ENCODE measurements at places on chromosomes 12 and 14.

DNA sequence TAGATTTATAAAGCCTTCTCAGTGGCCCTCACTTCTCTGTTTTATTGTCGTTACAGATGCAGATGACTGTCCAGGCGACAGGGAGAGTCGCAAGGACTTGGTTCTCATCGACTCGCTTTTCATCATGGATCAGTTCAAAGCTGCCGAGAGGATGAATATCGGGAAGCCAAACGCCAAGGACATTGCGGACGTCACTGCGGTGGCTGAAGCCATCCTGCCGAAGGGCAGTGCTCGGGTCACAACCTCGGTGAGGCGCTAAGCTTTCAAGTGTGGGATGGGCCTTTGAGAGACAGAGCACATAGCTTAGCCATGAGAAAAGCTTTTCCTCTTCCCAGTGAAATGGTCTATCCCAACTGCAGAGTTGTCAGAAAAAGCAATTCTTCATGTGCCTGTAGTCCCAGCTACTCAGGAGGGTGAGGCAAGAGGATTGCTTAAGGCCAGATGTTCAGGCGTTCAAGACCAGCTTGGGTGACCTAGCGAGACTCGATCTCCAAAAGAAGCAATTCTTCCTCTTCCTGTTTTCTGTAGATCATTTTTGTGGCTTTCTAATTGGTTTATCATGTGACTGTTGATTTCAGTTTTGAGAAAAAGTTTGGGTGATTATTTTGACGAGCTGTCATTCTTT is 56.4 kb downstream of the EP400 start:
- no peak for DNase-seq

DNA sequence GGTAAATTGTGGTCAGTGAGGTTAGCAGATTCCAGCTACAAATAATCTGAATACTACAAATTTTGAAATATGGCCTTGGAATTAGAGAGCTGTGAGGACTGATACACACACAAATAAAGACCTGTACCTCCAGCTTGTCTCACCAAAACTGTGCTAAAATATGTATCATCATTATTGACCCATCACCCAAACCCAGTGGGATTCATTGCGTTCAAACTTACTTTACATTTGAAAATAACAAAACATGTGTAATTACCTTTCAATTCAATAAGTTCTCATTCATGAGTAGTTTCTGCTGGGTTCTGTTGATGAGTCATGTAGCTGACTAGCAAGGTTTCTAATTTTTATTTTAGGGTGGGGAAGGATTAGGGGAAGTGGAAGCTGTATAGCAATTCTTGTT is 170.9 kb downstream of the MSRB3 start:
- DNase-seq: no peak

DNA sequence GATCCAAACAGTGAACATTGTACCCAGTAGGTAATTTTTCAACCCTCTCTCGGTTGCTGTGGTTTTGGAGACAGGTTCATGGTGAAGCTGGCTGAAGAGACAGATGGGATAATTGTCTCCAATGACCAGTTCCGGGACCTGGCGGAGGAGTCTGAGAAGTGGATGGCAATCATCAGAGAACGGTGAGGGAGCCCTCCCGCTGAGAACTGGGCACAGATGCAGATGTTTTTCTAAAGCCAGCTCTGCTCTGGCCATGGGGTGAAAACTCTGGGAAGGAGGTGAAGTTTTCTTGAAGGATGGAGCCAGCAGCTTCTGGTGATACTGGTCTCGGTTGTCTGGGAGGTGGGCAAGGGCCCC is 6.2 kb downstream of the KHNYN start:
- no peak for DNase-seq

DNA sequence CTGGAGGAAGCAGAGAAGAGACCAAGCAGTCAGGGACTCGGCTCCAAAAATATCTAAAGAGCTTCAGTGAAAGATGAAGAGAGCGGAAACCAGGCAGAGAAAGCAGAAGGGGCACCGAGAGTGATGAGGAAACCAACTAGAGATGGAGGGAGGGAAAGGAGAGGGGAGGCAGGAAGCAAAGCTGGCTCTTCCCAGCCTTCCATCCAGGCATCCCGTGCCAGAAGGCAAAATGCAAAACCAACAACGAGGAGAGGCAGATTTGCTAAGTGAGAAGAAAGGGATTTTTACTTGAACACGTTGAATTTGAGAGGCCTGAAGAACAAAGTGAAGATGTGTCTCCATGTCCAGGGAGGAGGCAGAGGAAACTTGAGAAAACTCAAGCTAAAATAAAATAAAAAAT is 90.1 kb downstream of the NUAK1 start:
- DNase-seq: no peak

DNA sequence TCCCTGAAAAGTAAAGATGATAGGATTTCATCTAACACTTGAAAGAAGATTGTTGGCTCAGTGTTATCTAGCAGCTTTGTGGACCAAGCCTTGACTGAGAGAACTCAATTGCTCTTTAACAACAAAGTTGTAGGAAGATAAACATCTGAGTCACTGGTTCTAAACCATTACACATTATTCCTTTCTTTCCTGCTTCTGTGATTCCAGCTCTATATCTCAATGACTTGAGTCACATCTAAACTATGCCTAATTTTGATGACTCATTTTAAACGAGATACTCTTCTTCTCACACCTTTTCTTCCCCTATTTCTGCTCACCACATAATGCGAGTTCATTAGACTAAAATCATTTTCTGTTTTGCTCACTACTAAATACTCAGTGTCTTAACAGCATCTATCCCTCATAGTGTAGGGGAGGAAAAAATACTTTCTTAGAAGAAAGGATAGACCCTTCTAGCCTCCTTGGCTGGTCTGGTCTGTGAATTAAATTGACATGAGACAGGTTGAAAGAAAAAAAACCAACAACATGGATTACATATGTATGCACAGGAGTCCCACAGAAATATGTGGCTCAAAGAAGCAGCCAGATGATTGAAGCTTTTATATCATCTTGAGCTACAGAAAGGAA is 201.4 kb downstream of the C12orf50 start:
- no peak for DNase-seq

- no peak for DNase-seq
Observed at GRCh38 chr14:71554323-71554722, 377.9 kb upstream of the RGS6 start.

DNA sequence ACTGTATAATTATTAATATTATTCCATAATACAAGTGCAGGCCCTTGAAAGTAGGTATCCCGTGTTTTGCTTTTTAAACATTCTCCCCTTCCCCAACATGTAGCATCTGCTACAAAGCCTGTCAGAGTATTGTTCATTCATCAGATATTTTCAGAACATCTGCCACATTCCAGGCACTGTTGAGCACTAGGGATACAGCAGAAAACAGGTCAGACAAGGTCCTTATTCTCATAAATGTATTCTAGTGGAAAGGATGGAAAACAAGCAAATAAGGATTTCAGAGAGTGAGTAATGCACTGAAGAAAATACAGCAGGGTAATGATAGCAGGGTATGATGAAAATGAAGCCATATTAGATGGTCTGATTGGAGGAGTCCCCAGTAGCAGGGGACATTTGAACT is 3.8 kb downstream of the ERP29 start:
- DNase-seq: no peak

DNA sequence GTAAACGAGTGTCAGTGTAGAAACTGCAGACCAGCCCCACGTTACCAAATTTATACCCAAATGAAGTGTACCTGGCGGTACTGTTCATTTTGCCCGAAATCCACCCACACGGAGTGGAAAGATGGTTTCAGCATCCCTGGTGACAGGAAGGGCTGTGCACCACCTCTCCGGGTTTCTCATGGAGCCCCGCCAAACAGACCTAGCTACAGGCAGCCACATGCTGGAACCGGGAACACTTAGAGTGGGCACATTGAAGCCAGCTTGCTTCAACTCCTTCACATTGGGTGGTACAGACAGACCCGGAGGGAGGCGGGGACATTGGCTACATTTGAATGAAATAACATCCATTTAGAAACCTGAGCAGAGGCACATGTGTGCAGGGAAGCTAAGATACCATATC is 84.4 kb downstream of the PPP2R5C start:
- no peak for DNase-seq

Measured in stimulated activated CD4-positive, alpha-beta T cell treated with anti-CD3 and anti-CD28 coated beads, Interleukin-1b, Interleukin-23, amount 100 ng/mL, for 1 hour (primary cell).